Activated T-cell treated with anti-CD3 and anti-CD28 coated beads for 4 hours (primary cell): ENCODE measurements at places on chromosomes 6 and 20.

DNA sequence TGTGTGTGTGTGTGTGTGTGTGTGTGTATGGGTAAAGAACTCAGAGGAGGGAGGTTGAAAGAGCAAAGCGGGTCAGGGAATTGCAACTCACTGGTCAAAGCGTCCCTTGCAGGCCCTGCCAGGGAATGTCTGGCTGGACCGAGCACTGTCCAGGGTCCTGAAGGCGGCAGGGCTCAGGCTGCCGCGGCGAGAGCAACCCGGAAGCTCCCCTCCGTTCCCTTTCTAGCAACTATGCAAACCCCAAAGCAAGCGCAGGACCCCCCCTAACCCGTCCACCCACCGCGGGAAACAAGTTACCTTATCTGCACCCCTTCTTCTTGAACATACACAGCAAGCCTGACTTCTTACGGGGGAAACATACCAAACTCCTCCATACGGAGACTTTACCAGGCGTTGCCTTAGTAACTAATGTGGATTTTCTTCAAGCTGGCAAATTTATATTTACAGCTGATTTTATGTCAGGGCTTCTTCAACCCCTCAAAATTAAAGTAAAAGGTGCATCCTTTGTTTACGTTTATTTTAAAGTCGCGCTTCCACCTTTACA is 538 bp upstream of the GRM1 start:
- DNase-seq, result no peak

DNA sequence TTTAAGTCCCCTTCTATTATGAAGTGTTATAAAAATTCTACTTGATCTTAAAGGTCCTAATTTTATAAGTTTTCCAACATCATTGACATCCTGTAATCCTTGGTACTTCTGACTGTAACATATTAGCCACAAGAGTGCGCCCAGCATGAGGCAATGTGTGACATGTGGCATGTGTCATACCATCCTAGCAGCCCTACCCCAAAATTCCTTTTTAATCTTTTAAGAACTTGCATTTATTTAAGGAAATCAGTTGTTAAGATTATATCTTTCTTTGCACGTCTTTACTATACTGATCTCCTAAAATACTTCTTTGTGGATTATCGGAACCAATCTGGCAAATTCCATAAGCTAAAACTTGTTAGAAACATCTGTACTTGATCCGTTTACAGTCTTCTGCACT is 167.1 kb upstream of the SLC24A3 start:
- no peak for DNase-seq

- DNase-seq, result no peak
These were observed 144.6 kb upstream of the CITED2 start for GRCh38 chr6:139519097-139519496.

DNA sequence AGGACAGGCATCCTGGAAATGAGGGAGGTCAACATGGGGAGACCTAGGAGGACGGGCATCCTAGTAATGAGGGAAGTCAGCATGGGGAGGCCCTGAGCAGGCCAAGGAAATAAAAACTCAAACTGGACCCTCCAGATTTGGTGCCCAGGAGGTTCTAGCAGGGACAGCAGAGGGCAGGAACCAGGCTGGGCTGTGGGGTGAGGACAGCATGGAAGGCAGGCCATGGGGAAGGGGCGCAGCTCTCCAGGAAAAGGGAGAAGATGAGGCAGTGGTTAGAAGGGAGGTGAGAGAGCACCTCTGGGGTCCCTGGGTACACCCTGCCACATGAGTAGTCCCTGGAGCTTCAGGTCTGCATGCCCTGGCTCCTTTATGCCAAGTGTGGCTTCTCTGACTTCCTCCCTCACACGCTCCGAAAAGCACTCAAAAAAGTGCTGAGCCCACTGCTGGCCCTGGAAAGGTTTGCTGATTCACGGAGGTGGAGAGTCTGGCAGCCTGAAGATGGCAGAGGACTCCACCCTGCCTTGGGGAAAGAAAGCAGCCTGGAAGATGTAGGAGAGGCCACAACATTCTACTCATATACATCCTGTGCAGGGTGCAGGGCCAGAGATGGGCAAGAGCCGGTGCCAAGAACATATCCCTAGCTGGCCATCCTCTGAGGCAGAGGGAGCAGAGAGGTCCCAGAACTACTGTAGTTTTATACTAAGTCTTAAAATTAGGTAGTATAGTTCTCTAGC is 154.9 kb downstream of the MRPL14 start:
- DNase-seq, result no peak

- DNase-seq, result no peak
These were observed 616.4 kb upstream of the AGPAT4 start for GRCh38 chr6:161890133-161890831.

DNA sequence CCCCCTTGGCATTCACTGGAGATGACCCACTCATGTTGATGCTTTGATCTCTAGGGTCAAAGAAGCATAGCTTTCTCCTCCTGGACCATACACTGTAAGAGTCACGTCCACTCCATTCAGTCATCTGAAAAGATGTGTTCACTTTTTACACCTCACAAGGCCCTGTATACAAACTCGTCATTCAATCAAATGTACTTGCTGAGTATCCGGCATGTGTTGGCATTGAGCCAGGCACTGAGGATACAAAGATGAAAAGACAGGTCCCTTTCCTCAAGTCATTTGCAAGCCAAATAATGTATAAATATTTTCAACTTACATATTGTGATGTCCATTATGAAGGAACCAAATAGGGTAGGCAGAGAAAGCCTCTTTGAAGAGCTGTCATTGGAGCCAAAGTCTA is 32.6 kb upstream of the CSNK2A1 start:
- DNase-seq, result no peak

DNA sequence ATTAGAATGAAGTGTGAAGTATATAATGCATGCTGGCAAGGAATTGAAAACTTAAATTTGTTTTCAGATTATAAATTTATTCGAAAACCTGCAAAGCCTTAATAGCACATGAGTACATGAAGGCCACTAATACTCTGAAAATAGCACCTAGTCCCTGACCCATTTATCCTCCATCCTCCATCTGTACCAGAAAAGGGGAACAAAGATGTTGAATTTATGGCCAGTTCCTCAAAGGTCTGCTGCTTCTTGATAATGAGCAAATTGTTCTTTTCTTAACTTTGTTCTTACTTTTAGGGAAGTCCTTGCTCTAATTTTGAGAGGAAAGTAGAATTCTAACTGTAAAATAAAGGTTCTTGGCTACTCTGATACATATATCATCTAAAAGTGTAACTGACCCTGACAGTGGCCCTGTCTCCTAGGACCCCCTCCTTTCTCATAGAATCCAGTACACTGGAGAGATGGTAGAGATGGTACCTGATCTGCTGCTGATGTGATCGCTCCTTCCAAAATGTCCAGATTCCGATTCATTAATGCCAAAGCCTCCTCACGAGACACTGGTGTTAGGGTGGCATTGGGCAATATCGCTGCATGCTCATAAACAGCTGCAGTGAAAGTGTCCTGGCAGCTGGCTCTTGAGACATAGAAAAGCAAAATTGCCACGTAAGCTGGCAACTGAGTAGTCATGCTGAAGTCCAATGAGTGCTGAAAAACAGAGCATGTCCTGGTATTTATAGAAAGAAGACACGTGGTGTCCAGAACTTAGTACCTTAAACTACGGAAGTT is at the start of gene VNN1:
Gene VNN1, minus strand, starts transcription at position 704 of the 783 bp plus-strand sequence. Its CDS starts 20 bp downstream, at position 684.
- DNase-seq, result no peak

GRCh38 chr6:26536571-26537159 is 1.5 kb upstream of the HMGN4 start:
- DNase-seq, result no peak

DNA sequence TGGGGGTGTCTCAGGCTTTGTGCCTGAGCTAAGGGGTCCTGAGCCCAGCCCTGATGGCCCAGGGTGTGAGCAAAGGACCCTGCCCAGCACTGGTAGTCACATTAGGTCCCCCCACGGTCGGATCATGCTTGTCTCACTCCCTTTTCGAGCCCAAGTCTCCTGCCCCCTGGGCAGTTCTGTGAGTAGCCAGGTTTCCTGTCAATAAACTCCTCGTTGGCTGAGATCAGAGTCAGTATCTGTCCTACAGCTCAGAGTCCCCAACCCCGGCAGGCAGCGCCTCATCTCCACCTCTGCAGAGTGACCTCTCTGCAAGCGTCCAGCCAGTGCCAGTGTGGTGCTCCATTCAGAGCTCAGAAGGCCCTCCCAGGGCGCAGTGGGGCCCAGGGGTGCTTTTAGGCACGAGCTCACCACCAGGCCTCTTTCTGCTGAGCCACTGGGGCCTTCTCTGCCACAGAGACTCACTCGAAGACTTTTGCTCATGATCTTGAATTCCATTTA is 93.7 kb upstream of the PMEPA1 start:
- no peak for DNase-seq

DNA sequence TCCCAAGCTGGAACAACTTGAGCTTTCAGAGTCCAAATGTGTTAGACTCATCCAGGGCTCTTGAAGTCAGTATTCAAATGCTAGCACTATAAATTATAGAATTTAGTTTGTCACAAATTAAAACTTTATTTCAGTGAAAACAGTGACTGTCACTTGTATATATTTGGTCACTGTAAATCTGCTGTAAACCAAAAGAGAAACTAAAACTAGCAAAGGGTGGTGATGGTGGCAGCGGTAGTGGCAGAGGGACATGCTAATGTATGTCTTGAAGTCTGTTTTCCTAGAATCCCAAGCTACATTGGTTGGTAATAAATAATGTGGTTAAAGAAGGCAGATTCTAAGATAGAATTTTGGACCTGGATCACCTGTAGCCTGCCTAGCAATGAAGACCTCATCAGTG is 140.4 kb upstream of the CENPW start:
- DNase-seq, result no peak

DNA sequence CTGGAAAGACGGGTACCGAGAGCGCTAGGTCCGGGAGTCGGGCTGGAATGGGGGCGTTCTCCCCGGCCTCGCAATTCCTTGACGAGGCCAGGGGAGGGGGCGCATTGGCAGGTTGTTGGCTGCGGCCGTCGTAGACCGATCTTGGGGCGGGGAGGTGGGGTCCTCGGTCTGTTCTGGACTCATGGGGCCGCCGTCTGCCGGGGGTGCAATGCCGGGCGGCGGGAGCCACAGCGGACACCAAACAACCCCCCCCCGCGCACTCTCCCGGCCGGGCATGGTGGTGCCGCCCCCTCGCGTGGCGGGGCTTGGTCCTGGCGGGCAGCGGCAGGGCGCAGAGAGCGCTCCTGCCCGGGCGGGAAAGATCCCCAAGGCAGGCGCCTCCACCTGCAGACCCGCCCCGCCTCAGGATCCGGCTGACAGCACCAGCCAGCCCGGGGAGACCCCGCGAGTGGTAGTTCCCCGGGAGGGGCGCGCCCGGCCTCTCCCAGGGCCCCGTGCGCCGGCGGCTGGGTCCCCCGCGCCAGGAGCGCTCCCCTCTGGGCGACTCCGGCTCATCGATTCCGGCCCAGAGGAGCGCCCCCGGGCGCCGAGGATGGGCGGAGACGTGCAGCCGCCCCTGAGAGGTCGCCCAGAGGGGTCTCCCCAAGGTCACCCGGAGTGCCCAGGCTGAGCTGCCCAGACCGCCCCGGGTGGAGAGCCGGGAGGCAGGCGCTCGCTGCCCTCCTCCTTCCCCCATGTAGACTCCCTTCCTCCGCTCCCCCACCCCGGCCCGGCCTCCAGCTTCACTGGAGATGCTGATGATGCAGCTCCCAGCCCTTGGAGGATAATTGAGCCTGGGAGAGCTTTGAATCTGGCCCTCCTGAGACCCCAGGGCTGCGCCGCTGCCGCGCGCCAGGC is 709 bp downstream of the PPP1R16B start:
- DNase-seq, result peak; percentile 12

DNA sequence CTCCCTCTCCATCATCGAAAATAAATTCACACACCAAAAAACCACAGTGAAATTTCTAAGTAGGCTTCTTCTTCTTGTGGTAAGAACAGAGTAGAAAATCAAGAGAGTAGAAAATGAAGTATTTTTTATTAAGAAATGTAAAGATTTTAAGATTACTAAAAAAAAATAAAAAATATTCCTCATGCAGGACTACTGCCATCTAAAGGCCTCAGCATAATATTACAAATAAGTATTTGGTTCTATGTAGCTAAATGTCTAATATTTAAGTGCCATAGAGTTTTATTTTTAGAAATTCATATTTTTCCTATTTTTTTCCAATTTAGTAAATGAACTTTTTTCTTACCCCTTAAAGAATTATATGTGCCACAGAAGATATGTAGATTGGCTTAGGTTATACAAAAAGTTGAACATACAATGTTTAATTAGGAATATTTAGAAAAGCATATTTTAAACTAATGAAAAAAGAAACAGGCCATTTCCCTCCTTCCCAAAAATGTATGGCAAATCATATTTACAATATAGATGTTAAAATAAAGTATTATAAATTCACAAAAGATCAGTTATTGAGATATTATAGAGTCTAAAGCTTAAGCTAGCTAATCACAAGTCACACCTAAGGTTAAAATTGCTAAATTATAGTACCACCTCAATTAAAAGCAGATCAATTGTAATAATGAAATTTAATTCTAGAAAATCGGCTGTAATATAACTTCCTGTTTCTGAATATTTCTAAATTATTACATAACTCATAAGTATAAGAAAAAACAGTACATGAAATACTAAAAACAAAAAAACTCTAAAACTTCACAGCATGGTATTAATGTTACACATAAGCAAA is 3.5 kb upstream of the NT5DC1 start:
- no peak for DNase-seq

DNA sequence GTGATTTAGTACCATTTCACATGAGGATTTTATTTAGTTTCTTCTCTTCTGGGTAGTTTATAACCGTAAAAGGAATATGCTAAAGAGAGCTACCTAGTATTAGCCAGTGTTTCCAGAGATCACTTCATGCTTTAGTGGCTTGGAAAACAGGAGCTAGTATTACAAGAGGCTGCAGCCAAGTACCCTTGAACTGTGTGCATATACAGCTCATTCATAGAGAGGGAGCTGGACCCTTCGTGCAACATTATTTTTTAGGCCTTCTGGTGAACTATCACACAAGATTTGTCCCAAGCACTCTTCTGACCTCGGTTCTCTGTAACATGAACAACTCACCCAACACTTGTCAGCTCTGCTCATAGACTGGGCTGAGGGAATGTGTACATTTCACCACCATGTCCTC is 74.9 kb upstream of the RIN2 start:
- no peak for DNase-seq

DNA sequence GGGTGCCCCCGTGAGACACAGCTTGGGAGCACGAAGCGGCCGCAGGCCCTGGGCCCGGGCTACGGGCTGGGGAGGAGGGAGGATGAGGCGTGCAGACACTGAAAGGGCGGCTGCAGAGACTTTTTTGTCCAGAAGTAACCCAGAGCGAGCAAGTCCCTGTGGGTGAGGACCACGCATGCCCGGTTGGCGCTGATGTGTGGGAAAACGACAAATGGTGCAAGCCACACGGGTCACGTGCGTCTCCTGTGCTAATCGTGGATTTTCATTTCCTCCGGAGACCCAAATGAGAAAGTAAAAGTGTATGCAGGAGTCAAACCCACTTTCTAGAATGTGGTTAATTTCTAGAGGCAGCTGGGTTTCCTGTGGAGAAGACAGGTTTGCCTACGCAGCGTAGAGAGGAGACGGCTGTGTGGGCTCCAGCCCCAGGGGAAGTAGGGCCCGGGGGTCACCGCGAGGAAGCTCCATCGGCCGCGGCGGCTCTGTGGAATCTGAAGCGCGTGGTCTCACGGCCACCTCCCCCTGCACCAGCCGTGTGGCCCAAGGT is 19.0 kb downstream of the DLL1 start:
- DNase-seq, result peak; percentile 53

DNA sequence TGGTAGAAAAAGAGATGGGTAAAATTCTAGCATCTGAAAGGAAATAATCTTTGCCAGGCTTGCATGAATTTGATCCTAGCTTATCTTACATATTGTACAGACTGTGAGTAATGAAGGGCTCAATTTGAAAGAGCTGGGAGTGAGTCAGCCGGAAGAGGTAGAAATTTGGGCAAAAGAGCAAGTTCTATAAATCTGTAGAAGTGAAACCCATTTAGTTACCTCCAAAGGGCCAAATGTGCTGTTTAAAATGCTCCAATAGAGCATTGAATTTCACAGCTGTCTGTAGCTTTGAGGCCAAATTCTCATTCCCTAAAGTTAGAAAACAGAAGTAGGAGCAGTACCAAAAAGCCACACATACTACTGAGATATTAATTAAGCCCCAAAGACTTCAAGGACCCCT is 466.1 kb downstream of the BTBD3 start:
- no peak for DNase-seq
